NCI-H1436 (cell line): ENCODE measurements at places on chromosomes 11 and 22.
A peak's percentile ranks its signal among the peaks of the same experiment; 100 is the strongest.

GRCh38 chr22:31091106-31091975, 10.2 kb downstream of the SMTN start:
- DNase-seq = no peak

- no peak for DNase-seq
Measured at GRCh38 chr11:65719871-65720210, 757 bp downstream of the RNASEH2C start.

DNA sequence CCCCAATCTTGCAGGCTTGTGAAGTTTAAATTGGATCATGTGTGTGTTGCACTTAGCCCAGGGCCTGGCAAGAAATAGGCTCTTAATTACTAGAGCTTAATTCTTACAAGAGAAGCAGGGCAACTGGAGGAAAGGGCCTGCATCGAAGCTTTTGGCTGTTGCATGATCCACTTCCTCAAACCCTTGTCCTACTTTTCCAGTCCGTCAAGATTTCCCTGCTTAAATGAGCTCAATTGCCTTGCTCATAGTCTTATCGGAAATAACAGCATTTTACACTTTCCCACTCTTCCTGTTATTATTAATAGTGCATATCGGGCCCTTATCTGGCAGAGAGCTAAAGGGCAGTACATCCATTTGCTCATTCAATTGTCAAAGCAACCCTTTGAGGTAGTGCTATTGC, 18.1 kb downstream of the DTX4 start:
- DNase-seq = no peak

- DNase-seq = no peak
Measured at GRCh38 chr11:107834995-107835394, 23.6 kb downstream of the SLC35F2 start.

GRCh38 chr11:3104961-3105790, 48.0 kb upstream of the CARS1 start:
- no peak for DNase-seq

- no peak for DNase-seq
Measured at GRCh38 chr11:8671193-8671612, 11.3 kb downstream of the TRIM66 start.

DNA sequence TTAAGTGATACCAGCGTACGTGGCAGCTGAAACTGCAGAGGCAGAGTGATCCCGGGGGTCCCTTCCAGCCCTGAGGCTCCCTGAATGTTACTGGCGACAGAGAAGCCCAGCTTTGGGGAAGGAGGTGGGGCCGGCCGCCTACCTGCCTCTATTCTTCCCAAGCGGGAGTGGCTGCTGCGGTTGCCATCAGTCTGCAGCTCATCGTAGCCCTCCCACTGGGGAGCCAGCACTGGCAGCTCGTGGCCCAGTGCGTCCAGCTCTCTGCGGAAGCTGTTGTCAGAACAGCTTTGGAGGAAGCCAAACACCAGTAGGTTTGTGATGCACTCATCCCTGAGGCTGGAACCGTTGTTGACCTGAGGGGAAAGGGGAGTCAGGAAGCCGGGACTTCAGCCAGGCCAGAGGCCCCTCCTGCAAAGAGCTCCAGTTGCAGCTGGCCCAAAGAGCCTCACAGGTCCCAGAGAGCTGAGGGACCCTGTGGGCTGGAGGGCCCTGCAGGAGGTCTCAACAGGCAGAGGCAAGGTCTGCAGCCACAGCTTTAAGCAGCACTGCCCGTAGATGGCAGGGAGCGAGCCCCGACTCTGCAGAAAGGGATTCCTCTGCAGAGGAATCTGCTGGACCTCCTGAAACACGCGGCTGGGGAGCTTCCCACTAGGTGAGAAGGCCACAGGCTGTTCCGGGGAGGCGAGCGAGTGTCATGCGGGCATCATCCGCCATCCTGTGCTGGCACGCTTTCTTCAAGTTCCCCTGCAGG, 30.4 kb downstream of the BID start:
- DNase-seq = no peak

DNA sequence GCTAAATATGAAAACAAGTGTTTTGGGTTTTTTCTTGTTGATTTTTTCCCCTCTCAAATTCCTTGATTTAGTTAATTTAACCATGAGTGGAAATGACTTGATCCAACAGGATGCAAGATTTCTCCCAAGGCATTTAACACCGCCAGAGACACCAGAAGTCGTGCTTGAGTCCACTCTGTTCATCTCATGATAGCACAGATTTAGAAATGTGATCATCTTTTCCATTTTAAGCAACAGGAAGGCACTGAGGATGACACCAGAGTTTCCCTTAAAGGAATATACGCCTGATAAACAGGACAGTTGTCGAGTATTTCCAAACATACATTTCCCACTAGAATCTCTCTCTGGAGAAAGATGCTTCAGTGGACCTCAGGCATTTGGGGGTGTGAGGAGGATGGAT, 318.7 kb downstream of the CADM1 start:
- DNase-seq = no peak

DNA sequence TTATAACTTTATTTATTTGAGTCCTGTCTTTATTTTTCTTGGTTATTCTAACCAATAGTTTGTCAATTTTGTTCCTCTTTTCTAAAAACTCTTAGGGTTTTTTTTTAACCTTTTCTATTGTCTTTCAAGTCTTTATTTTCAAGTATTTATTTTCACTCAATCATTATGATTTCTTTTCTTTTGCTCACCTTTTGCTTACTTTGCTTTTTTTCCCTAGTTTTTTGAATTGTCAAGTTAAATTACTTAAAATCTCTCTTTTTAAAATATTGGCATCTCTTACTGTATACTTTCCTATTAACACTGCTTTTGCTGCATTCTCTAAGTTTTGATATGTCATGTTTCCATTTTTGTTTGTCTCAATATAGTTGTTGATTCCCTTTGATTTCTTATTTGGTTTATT, 396.8 kb upstream of the CCDC179 start:
- no peak for DNase-seq

DNA sequence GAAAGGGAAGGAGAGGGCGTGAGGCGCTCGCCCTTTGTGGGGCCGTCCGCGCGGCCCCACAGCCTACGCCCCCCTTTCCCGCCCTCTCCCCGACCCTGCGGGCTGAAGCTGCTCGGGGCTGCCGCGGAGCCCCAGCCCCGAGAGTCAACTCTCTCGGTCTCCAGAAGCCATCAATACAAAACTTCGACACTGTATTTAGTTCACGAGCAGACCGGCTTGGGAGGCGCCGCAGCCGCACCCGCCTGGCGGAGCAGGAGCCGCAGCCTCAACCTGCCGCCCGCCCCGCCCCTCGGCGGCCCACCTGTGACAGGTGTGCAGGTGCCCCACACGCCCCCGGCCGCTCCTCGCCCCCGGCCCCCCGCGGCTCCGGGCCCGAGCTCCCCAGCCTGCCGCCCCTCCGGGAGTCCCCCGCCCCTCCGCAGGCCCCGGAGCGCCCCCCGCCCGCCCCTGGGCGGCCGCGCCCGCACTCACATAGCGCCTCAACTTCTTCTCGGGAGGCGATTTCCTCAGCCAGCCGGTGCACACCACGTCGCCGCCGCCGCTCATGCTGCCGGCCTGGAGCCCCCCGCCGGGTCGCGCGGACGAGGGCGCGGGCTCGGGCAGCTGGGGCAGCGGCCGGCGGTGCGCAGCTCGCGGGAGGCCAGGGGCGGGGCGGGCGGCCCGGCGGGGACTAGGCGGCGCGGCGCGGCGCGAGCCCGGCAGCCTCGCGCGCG, at the start of gene GAB2:
Gene GAB2 (minus strand): TSS at position 646 of the 713 bp plus-strand sequence. CDS start 100 bp downstream, at position 546.
- no peak for DNase-seq

DNA sequence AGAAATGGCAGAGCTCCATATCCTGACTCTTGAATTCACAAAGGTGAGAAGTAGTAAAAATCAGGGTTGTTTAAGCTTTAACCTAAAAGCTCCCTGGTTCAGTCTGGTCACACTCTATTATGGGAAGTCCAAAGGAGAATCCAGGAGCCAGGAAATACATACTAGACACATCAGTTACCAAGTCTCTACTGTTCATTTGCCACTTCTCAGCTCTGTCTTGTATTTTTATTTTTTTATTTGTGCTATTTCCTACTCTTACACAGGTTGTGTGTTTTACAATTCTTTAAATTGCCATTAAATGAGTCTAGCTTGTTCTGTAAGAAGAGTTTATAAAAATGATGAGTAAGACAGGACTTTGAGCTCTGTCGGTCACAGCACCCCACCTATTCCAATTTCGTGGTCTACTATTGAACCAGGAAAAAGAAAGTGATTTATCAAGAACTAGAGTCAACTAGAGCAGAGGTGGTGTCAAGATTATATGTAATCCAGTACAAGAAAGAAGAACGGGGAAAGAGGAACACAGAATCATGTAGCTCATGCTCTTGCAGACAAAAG, 9.7 kb downstream of the MS4A12 start:
- DNase-seq = no peak

GRCh38 chr11:8832571-8833260, 78.3 kb upstream of the AKIP1 start:
- DNase-seq = no peak

- DNase-seq = no peak
Measured at GRCh38 chr11:20048707-20049106, 111.6 kb downstream of the DBX1 start.

DNA sequence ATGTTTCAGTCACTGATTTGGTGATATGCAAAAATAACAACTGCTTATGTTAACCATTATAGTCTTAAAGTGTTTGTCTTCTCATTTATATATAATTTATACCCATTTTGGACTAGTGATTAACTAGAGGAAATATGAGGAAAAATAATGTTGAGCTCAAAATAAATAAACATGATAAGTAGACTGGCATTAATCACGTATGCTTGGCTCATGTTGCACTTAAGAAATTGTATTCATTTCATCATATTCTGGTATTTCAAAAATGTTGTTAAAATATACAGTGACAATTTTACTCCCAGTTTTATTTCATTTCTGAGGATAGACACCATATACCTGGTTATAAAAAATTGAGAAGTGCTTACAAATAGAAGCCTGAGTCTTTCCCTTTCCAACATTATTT, 3.8 kb upstream of the OR10D3 start:
- no peak for DNase-seq

DNA sequence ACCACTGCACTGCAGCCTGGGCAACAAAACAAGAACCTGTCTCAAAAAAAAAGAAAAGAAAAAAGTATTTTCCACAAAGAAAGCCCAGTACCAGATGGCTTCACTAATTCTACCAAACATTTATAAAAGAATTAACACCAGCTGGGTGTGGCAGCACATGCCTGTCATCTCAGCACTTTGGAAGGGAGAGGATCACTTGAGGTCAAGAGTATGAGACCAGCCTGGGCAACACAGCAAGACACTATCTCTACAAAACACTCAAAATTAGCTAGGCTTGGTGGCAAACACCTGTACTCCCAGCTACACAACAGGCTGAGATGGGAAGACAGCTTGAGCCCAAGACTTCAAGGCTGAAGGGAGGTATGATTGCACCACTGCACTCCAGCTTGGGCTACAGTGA, 20.1 kb downstream of the RSF1 start:
- no peak for DNase-seq

DNA sequence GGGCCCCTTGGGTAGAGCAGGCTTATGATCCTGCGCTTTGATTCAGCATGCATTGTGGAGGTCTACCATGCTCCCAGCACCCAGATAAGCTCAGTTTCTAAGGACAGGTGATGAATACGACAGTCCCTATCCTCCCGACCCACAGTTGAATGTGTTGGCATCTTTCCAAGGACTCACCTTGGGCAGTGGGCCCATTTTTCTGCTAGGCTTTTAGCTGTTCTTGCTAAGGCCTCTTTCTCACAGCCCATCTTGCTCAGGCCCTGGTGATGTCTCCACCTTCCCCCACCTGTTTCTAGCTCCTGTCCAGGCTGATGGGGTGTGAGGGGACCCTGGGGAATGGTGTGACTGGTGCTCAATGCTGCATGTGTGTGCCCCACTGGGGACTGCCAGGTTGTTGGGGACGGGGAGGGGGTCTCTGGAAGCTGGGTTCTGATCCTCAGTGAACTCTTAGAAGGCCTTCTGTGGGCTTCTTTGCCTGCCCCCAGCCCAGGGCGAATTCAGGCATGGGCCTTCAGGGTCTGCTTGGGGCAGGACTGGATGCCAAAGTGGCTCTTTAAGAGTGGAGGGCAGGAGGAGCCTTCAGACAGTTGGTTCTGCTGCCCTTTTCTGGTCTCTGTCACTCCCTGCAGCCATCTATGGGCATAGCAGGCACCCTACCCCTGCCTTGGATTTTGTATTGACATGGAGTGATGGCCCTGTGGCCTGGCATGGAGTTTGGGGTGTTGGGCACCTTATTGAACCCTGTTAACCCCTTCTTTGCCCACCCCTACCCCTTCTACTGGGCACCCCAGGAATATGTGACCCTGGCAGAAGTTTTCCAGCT, 33.1 kb downstream of the PHLDB1 start:
- peak; percentile 21 for DNase-seq

DNA sequence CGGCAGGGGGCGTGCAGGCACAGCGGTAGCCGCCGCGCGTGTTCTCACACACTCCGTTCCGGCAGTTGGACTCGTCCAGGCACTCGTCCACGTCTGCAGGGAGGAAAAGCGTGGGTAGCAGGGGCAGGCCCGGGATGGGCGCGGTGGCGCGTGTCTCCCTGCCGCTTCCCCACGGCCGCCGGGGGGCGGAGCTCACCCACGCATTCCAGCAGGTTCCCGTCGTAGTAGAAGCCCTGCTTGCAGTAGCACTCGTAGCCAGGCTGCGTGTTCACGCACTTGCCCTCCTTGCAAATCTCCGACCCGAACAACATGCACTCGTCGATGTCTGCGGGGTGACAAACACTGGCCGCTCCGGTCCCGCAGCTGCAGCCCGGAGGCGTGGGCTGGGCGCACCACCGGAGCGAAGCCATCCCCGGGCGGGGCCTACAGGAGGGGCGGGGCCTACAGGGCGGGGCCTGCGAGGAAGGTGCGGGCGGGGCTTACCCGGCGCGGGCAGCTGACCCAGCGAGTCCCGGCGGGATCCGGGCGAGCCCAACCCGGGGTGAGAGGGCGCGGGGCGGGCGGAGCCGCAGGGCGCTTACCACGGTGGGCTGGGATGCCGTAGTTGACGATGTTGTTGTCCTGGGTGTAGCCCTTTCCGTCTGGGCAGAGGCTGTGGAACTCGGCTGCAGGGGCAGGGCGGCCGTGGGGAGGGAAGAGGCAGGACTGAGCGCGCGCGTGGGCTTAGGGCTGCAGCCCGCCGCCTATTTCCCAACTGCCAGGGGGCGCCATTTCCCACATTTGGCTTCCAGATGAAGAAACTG, 15.6 kb downstream of the SCYL1 start:
- no peak for DNase-seq

GRCh38 chr11:86918496-86918895, 36.7 kb downstream of the FZD4 start:
- DNase-seq = no peak

- no peak for DNase-seq
Measured at GRCh38 chr11:134132808-134133207, 63.9 kb downstream of the JAM3 start.
